ENCODE measurements at places on chromosomes 13 and 19. TPM values are rescaled to one million over a fixed set of nuclear protein-coding genes. Genes with fewer than 3 reads are reported as not detected.

The SKA3 gene
- 52.5 TPM for total RNA-seq

The ZNF649 gene
- 11.2 TPM for total RNA-seq

The C1QTNF9 gene
- not detected for total RNA-seq

The FLT1 gene
- total RNA-seq, result 0.95 TPM

The FBXO17 gene
- not detected for total RNA-seq

The CLEC17A gene
- total RNA-seq, result not detected

The CEACAM8 gene
- not detected for total RNA-seq

The CYP2F1 gene
- not detected for total RNA-seq

The MCEMP1 gene
- not detected for total RNA-seq

The COL4A2 gene
- total RNA-seq, result not detected

The ZNF99 gene
- total RNA-seq, result not detected

The FFAR1 gene
- not detected for total RNA-seq

The TMEM255B gene
- 1.8 TPM for total RNA-seq

The ZNF837 gene
- 1.3 TPM for total RNA-seq

The ZNF91 gene
- 35.8 TPM for total RNA-seq

The YJEFN3 gene
- 10.0 TPM for total RNA-seq

The KLK12 gene
- not detected for total RNA-seq

The CYP2A6 gene
- not detected for total RNA-seq

The GPR12 gene
- total RNA-seq, result not detected

The MBD3L5 gene
- not detected for total RNA-seq

The SOX1 gene
- not detected for total RNA-seq

The KANK3 gene
- total RNA-seq, result 3.5 TPM

The BRCA2 gene
- total RNA-seq, result 30.7 TPM

The PLA2G4C gene
- total RNA-seq, result 0.73 TPM

The IGFL3 gene
- not detected for total RNA-seq

The ZNF506 gene
- 25.1 TPM for total RNA-seq

The GAPDHS gene
- total RNA-seq, result not detected

The PBX4 gene
- 33.8 TPM for total RNA-seq

The ADAMTSL5 gene
- 2.8 TPM for total RNA-seq

The OR4F17 gene
- not detected for total RNA-seq

Measured in activated CD8-positive, alpha-beta T cell treated with anti-CD3 and anti-CD28 coated beads, Interleukin-2, amount 10 ng/mL, durations not matched to agents 7 days and 5 days (primary cell).